ENCODE measurements at places on chromosomes 11 and 22. TPM values are rescaled to one million over a fixed set of nuclear protein-coding genes. Genes with fewer than 3 reads are reported as not detected.

DNA sequence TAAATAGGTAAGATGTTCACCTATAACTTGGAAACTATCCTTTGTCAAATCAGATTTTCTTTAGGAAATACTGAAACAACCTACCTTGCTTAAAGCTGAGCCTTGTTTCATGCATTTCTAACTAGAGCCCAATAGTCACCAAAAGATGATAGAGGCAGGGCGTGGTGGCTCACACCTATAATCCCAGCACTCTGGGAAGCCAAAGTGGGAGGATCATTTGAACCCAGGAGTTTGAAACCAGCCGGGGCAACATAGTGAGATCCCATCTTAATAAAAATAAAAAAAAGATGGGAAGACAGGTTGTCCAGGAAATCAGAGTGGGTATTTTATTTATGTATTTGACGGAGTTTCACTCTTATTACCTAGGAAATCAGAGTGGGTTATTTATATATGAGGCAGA is 38.3 kb downstream of the DDX6 start:
- DNase-seq = no peak
- H3K27me3 ChIP-seq = no peaks in the 10 kb centered on the region
- H3K36me3 ChIP-seq = peaks cover 5% of the 10 kb centered on the region
- peaks cover 16% of the 10 kb centered on the region for H3K4me1 ChIP-seq

GRCh38 chr11:115134926-115135325 is 369.3 kb downstream of the CADM1 start:
- no peaks in the 10 kb centered on the region for H3K36me3 ChIP-seq
- no peak for DNase-seq
- H3K4me1 ChIP-seq = no peaks in the 10 kb centered on the region
- H3K27ac ChIP-seq = no peak overlapping the region
- no peak overlapping the region for H3K4me3 ChIP-seq

DNA sequence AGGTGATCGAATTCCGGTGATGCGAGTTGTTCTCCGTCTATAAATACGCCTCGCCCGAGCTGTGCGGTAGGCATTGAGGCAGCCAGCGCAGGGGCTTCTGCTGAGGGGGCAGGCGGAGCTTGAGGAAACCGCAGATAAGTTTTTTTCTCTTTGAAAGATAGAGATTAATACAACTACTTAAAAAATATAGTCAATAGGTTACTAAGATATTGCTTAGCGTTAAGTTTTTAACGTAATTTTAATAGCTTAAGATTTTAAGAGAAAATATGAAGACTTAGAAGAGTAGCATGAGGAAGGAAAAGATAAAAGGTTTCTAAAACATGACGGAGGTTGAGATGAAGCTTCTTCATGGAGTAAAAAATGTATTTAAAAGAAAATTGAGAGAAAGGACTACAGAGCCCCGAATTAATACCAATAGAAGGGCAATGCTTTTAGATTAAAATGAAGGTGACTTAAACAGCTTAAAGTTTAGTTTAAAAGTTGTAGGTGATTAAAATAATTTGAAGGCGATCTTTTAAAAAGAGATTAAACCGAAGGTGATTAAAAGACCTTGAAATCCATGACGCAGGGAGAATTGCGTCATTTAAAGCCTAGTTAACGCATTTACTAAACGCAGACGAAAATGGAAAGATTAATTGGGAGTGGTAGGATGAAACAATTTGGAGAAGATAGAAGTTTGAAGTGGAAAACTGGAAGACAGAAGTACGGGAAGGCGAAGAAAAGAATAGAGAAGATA is at the start of gene MALAT1:
Gene MALAT1 (plus strand): TSS at position 69 of the 736 bp plus-strand sequence.
- peaks cover 17% of the 10 kb centered on the region for H3K36me3 ChIP-seq
- H3K4me1 ChIP-seq = peaks cover 19% of the 10 kb centered on the region
- no peaks in the 10 kb centered on the region for H3K27me3 ChIP-seq
- peak within 1 kb of the TSS; percentile 95 for H3K27ac ChIP-seq

DNA sequence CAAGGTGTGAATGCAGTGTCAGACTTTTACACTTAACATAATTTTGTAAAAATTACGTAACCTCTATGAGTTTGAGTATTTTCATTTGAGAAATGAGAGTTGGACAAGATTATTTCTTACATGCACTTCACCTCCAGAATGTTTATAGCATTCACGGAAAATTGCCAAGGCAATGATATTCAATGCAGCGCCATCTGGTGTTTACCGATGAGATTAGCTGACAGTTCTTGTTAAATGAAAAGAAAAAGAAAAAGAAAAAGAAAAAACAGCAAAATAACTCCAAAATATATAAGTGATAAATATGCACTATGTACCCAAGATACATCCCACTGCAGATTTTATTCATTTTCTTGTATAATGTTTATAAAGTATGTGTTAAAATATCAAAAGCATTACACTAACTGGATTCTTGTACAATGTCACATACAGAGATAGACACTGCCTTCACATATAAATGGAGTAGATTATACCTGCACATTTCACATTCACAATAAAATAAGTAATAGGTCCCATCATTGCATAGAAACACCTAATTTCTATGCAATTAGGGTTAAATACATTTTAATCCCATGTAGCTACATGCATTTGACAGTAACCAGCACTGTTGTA is 976.3 kb upstream of the FAT3 start:
- no peak overlapping the region for H3K4me3 ChIP-seq
- H3K36me3 ChIP-seq = no peaks in the 10 kb centered on the region
- H3K27ac ChIP-seq = no peak overlapping the region
- DNase-seq = peak; percentile 48
- H3K4me1 ChIP-seq = no peaks in the 10 kb centered on the region

GRCh38 chr11:35588627-35589026 is 29.6 kb upstream of the FJX1 start:
- H3K4me3 ChIP-seq = no peak overlapping the region
- no peak for DNase-seq
- no peak overlapping the region for H3K27ac ChIP-seq
- H3K36me3 ChIP-seq = no peaks in the 10 kb centered on the region
- H3K4me1 ChIP-seq = no peaks in the 10 kb centered on the region

DNA sequence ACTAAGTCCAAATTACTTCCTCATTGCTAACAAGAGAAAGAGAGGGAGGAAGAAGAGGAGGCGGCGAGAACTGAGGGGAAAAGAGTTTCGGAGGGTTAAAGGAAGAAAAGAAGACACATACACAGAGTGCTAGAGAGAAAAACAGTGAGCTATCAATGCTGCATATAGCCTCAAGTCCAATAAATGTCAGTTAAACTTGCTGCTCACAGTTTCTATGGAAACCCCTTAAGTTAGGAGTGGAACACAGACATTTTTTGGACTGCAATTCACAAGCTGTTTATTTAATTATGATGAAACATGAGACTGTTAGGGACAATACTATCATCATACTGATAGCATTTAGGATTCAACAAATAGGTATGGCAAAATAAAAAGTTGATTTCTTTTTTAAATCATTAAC is 1320.4 kb downstream of the LRRC4C start:
- no peak for DNase-seq
- no peaks in the 10 kb centered on the region for H3K27me3 ChIP-seq
- H3K4me3 ChIP-seq = no peak overlapping the region
- peaks cover 14% of the 10 kb centered on the region for H3K4me1 ChIP-seq

- H3K36me3 ChIP-seq = no peaks in the 10 kb centered on the region
- H3K4me1 ChIP-seq = no peaks in the 10 kb centered on the region
- no peak overlapping the region for H3K27ac ChIP-seq
These were observed 106.7 kb upstream of the ASPHD2 start for GRCh38 chr22:26322179-26322905.

- peaks cover 16% of the 10 kb centered on the region for H3K36me3 ChIP-seq
- H3K4me3 ChIP-seq = no peak overlapping the region
- peaks cover 42% of the 10 kb centered on the region for H3K4me1 ChIP-seq
- no peak overlapping the region for H3K27ac ChIP-seq
These were observed 3.2 kb downstream of the MPST start for GRCh38 chr22:37022483-37023337.

DNA sequence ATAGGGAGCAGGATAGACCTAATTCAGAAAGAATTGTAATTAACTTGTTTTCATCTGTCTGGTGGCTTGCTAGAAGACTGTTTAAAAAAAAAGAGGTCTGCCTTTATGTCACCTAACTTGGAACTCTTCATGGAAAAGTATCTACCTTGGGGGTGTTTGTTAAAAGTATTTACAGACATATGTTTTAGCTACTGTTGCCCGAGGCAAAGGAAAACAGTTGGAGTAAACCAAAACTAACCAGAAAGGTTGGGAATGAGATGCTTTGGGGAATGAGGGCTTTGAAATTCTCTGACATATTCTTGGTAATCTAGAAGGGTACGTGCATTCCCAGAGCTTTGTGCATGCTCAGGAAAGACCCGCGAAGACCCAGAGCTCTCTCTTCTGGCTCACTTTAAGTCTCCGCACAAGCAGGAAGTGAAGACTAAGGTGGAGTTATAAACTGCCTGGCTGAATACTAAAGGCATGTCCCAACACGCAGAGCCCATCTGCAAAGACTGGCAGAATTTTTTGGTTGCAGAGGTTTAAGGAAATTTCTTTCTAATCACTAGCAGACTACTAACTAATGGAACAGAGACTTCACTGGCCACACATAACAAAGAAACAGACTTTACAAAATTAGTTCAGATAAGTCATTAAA is 33.2 kb downstream of the HIKESHI start:
- H3K36me3 ChIP-seq = peaks cover 5% of the 10 kb centered on the region
- no peaks in the 10 kb centered on the region for H3K4me1 ChIP-seq
- no peak overlapping the region for H3K27ac ChIP-seq
- H3K4me3 ChIP-seq = no peak overlapping the region
- no peaks in the 10 kb centered on the region for H3K27me3 ChIP-seq
- no peak for DNase-seq

DNA sequence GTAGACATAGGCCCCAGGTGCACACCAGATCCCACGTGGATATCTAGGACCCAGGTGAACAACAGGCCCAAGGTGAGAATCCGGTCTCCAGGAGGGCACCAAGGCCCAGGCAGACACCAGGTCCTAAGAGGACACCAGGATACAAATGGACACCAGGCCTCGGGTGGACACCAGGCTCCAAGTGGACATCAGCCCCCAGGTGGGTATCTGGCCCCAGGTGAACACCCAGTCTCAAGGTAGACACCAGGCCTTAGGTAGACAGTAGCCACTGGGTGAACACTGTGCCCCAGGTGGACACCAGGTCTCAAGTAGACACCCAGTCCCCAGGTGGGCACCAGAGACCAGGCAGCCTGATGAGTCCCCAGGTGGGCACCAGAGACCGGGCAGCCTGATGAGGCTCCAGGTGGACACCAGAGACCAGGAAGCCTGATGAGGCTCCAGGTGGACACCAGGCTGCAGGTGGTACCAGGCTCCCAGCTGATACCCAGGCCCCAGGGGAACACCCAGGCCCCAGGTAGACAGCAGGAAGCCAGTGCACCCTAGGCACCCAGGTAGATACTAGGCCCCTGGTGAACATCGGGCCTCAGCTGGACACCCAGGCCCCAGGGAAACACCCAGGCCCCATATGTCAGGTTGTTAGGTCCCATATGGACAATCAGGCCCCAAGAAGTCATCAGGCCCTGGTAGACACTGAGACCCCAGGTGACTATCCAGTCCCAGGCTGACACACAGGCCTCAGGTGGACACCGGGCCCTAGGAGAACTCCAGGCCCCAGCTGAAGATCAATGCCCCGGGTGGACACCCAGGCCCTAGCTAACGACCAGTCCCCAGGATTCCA is 55.1 kb upstream of the SEPTIN5 start:
- no peak overlapping the region for H3K27ac ChIP-seq
- H3K4me3 ChIP-seq = no peak overlapping the region
- no peaks in the 10 kb centered on the region for H3K27me3 ChIP-seq

GRCh38 chr11:103862802-103863174 is 173.7 kb upstream of the DDI1 start:
- H3K27ac ChIP-seq = no peak overlapping the region
- H3K27me3 ChIP-seq = no peaks in the 10 kb centered on the region
- no peaks in the 10 kb centered on the region for H3K36me3 ChIP-seq

- H3K27ac ChIP-seq = no peak overlapping the region
- H3K4me1 ChIP-seq = peaks cover 44% of the 10 kb centered on the region
- no peaks in the 10 kb centered on the region for H3K27me3 ChIP-seq
- no peak overlapping the region for H3K4me3 ChIP-seq
These were observed 5.7 kb downstream of the TMEM184B start for GRCh38 chr22:38267086-38267485.

GRCh38 chr11:15704556-15704955 is 589.8 kb downstream of the INSC start:
- H3K27me3 ChIP-seq = no peaks in the 10 kb centered on the region
- no peak overlapping the region for H3K4me3 ChIP-seq
- H3K4me1 ChIP-seq = peaks cover 10% of the 10 kb centered on the region
- no peaks in the 10 kb centered on the region for H3K36me3 ChIP-seq

GRCh38 chr11:21460082-21460481 is 732.8 kb upstream of the ANO5 start:
- no peaks in the 10 kb centered on the region for H3K36me3 ChIP-seq
- no peak overlapping the region for H3K4me3 ChIP-seq
- H3K27me3 ChIP-seq = no peaks in the 10 kb centered on the region
- H3K4me1 ChIP-seq = no peaks in the 10 kb centered on the region
- no peak for DNase-seq

- no peaks in the 10 kb centered on the region for H3K36me3 ChIP-seq
- peaks cover 8% of the 10 kb centered on the region for H3K4me1 ChIP-seq
These were observed 11.3 kb downstream of the C11orf24 start for GRCh38 chr11:68260484-68260883.

GRCh38 chr11:26937386-26937785 is 56.5 kb upstream of the FIBIN start:
- no peaks in the 10 kb centered on the region for H3K27me3 ChIP-seq
- no peaks in the 10 kb centered on the region for H3K36me3 ChIP-seq

- H3K4me1 ChIP-seq = peaks cover 44% of the 10 kb centered on the region
- H3K4me3 ChIP-seq = no peak overlapping the region
- H3K36me3 ChIP-seq = no peaks in the 10 kb centered on the region
These were observed 40.6 kb upstream of the KCNQ1OT1 start for GRCh38 chr11:2740275-2740940.

DNA sequence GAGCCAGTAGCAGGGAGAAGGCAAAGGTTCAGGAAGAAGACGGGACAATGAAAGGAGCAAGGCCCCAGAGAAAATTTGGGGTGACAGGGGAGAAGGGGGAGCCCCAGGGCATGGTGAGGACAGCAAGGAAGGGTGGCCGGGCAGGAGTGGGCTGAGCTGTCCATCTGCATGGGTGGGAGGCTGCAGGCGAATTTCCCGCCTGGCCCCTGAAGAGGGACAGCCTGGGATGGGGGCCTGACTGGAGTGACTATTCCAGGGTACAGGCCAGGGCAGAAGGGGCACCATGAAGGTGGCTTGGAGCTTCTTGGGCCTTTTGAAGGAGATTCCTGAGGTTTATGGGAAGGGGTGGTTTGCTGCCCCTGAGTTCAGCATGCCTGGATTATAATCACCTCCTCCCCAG is 56.2 kb downstream of the WNT11 start:
- no peaks in the 10 kb centered on the region for H3K27me3 ChIP-seq
- H3K27ac ChIP-seq = no peak overlapping the region
- no peak overlapping the region for H3K4me3 ChIP-seq
- no peaks in the 10 kb centered on the region for H3K36me3 ChIP-seq

Gene FBLN1
- 441 TPM for total RNA-seq

Gene DNAJB7
- total RNA-seq = not detected

Gene ACR
- total RNA-seq = not detected

Gene FADS1
- 33.7 TPM for total RNA-seq

Gene OR51G2
- total RNA-seq = not detected

Gene TRIM6
- 1.2 TPM for total RNA-seq

Gene TBC1D22A
- 27.5 TPM for total RNA-seq
